ENCODE measurements at places on chromosomes 7 and 10.

GRCh38 chr7:91165006-91165845 is 99.0 kb upstream of the FZD1 start:
- no peak for DNase-seq

DNA sequence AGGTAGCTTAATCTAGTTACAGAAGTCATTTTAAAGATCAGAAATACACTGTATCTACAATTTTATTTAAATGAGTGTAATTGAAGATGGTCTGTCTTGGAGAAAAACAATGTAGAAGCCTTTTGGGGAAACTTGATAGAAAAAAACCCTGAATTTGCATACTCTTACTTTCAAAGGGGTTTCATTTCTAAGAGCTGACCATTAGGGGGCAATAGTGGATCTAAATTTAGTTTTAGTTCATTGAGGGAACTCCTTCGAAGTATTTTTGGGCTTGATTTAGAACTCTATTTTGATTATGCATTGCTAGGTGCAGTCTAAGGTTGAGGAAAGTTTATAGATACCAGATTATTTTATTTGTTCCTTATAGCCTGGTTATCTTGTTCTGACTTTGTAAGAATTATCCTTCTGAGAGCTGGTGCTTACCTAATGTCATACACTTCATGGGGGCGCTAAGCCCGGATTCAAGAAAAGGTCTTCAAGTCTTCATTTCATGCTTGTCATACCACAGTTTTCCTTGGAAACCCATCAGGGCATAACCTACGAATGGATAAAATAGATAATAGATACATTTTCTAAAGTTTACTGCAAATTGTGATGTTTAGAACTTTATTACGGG is 69.1 kb upstream of the MXI1 start:
- DNase-seq: no peak

- DNase-seq: no peak
Measured at GRCh38 chr10:15461353-15462108, 90.4 kb upstream of the FAM171A1 start.

- no peak for DNase-seq
Measured at GRCh38 chr10:24449321-24449740, 240.4 kb downstream of the KIAA1217 start.

- DNase-seq: no peak
Measured at GRCh38 chr7:73770002-73770859, at the start of gene CLDN3. Gene CLDN3 (minus strand): TSS chr7:73770270. CDS start chr7:73770049, 221 bp downstream.

- no peak for DNase-seq
Measured at GRCh38 chr7:90834771-90835170, 238.7 kb downstream of the CDK14 start.

GRCh38 chr10:24360282-24361127 is 151.6 kb downstream of the KIAA1217 start:
- DNase-seq: no peak

DNA sequence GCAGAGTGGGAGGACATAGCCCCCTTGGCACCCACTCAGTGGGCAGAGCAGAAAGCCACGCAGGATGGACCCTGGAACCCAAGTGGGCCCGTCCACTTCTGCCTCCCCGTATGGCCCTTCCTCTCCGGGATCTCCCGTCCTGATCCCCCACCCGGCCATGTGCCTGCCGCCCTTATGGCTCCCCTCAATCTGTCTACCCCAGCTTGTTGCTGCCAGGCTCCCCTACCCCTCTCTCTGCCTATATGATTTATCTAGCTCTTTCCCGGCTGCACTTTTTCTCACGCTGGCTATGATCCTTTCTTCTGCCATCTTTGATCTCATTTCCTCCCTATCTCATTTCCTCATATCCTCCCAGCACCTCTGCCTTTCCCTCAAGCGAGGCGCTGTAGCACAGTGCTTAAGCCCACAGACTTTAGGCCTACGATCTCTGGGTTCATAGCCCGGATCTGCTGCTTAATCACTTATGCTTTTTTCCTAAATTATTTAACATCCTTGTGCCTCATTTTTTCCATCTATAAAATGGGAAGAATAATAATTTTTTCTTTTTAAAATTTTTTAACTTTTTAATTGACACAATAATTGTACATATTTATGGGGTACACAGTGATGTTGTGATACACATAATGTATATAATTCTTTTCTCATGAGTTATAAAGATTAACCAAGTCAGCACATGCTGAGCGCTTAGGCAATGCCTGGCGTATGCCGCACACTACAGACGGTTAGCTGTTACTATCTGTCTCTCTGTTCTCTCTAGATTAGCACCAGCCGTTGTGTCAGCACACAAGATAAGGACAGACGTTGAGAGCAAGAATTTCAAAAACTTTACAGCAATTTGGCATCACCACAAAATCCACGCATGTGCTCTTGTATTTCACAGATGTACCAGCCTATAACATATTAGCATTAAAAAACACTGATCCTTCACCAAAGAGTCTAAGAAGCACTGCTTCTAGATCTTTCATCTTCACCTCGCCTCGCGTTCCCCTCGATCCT is 18.1 kb downstream of the KCNH2 start:
- DNase-seq: no peak

GRCh38 chr10:107971411-107971810 is 806.9 kb upstream of the SORCS1 start:
- no peak for DNase-seq

DNA sequence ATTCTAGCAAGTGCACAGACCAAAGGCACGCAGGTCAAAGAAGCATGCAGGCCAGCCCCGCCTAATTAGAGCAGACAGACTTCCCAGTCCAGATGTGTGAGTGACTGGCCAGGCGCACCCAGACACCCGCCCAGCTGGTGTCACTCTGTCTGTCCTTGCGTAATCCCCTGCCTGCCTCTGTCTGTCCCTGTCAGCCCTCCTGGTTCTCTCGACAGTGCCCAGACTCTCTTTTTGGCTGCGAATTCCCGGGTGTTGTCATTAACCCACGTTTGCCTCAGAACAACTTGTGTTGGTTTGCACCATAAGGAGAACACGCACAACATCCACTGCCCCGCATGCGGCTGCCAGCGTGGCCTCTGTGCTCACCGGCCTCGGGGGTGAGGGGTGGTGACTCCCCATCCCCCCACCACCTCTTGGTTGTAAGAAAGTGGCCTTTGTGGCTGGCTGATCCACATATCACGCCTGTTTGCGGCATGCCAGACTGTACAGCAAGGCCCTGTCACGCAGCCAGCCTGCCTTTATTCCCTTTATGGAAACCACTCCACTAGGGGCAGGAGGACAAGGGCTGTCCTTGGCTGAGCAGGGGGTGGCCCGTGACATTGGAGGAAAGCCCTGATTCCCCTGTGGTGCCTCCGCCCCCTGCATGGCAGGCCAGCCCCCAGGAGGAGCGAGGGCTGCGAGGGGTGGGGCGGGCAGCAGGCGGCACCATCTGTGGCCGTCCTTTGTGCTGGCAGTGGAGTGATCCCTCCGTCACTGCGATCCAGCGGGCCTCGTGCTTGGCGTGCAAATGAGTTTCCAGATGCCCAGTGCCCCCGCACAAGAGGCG is 72.8 kb upstream of the PPIF start:
- peak; percentile 97 for DNase-seq
